ENCODE measurements at places on chromosomes 13 and 19. TPM values are rescaled to one million over a fixed set of nuclear protein-coding genes. Genes with fewer than 3 reads are reported as not detected.

LRG1 gene
- under 0.01 TPM for total RNA-seq

IFNL1 gene
- total RNA-seq: not detected

PLEKHA4 gene
- 6.3 TPM for total RNA-seq

LRRC25 gene
- 0.44 TPM for total RNA-seq

SELENOV gene
- total RNA-seq: not detected

TEX29 gene
- not detected for total RNA-seq

SLC27A5 gene
- 1.6 TPM for total RNA-seq

FEM1A gene
- 24.3 TPM for total RNA-seq

ZNF835 gene
- under 0.01 TPM for total RNA-seq

RAB20 gene
- total RNA-seq: 11.2 TPM

ZNF99 gene
- total RNA-seq: not detected

PRTN3 gene
- not detected for total RNA-seq

TGFB1 gene
- 36.5 TPM for total RNA-seq

ADAMTSL5 gene
- 6.3 TPM for total RNA-seq

GJB6 gene
- total RNA-seq: not detected
